ENCODE measurements at places on chromosomes 13 and 19. TPM values are rescaled to one million over a fixed set of nuclear protein-coding genes. Genes with fewer than 3 reads are reported as not detected.

ZNF66 gene
- total RNA-seq: 7.0 TPM

DHDH gene
- total RNA-seq: 4.9 TPM

SIGLEC12 gene
- 0.41 TPM for total RNA-seq

TSKS gene
- total RNA-seq: not detected

C13orf46 gene
- not detected for total RNA-seq

CBARP gene
- total RNA-seq: 0.68 TPM

CKM gene
- not detected for total RNA-seq

EMP3 gene
- 14.3 TPM for total RNA-seq

DNA sequence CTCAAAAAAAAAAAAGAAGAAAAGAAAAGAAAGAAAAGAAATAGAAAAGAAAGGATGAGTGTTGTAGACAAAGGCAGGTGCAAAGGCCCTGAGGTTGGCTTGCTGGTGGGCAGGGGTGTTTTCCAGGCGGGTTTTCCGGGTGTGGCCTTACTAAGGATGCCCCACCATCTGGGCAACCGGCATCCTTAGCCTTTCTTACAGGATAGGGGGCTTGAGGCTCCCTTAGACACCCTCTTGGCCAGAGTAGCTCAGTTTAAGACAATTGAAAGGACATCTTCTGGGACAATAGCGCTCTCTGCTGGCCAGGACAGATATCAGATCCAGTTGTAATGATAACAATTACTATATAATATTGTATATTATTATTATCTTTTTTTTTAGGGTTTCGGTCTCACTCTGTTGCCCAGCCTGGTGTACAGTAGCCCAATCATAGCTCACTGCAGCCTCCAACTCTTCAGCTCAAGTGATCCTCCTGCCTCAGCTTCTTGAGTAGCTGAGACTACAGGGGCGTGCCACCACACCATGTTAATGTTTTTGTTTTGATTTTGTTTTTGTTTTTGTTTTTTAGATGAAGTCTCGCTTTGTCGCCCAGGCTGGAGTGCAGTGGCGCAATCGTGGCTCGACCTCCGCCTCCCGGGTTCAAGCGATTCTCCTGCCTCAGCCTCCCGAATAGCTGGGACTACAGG, 1.4 kb upstream of the QTRT1 start:
- H3K4me1 ChIP-seq: peaks cover 28% of the 10 kb centered on the region
- no peaks in the 10 kb centered on the region for H3K36me3 ChIP-seq
- no peak overlapping the region for H3K4me3 ChIP-seq
- no peak overlapping the region for H3K27ac ChIP-seq
- no peaks in the 10 kb centered on the region for H3K27me3 ChIP-seq
- DNase-seq: peak; percentile 70

GRCh38 chr19:38583219-38583984, 34.4 kb downstream of the MAP4K1 start:
- peak; percentile 24 for DNase-seq
- H3K27me3 ChIP-seq: no peaks in the 10 kb centered on the region
- H3K4me1 ChIP-seq: no peaks in the 10 kb centered on the region
- no peak overlapping the region for H3K4me3 ChIP-seq
- H3K36me3 ChIP-seq: no peaks in the 10 kb centered on the region
- no peak overlapping the region for H3K27ac ChIP-seq

DNA sequence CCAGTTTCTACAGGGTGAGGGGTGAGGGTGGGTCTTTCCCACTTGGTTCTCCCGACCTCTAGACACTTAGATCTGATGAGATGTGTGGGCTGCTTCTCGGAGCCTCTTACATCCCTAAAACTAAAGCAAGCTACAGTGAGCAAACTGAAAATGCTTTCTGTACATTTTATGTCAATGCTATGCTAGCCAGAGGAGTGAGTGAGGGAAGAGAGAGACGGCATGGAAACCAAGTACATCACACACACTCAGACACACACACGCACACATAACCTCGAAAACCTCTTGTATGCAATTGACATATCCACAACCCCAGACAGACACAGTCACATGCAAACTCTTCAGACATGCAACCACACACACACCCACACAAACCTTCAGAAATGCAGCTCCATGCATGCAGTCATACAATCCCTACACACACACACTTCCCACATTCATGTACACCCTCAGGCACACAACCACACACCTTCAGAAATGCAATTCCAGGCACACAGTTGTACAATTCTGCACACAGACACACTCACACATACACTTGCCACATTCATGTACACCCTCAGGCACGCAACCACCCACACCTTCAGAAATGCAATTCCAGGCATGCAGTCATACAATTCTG, 1.4 kb downstream of the SLC1A6 start:
- no peaks in the 10 kb centered on the region for H3K36me3 ChIP-seq
- DNase-seq: no peak
- H3K4me1 ChIP-seq: no peaks in the 10 kb centered on the region
- no peak overlapping the region for H3K4me3 ChIP-seq
- peaks cover 70% of the 10 kb centered on the region for H3K27me3 ChIP-seq

DNA sequence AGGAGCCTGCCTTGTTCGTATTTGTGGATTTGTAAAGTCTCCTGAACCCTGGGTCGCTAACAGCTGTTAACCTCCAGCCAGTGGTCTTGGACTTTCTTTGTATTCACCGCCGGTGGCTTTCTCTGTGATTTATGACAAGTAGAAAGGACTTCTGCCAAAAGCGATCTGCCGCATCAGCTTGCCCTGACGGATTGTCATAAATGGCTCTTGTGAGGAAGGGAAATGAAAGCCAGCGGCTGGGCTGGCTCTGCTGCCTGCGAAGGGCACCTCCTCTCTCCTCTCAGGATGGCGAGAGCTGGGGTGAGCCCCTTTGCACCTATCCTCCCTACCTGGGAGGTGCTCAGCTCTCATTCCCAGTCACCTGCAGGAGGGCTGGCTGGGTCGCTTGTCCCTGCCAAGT, 25.6 kb downstream of the DHRS12 start:
- DNase-seq: no peak
- peaks cover 5% of the 10 kb centered on the region for H3K4me1 ChIP-seq
- no peaks in the 10 kb centered on the region for H3K36me3 ChIP-seq

GRCh38 chr13:106145997-106146864, 389.2 kb downstream of the EFNB2 start:
- H3K27ac ChIP-seq: peak overlapping the region; percentile 74
- no peaks in the 10 kb centered on the region for H3K36me3 ChIP-seq
- H3K4me3 ChIP-seq: no peak overlapping the region
- H3K4me1 ChIP-seq: no peaks in the 10 kb centered on the region
- no peaks in the 10 kb centered on the region for H3K27me3 ChIP-seq

DNA sequence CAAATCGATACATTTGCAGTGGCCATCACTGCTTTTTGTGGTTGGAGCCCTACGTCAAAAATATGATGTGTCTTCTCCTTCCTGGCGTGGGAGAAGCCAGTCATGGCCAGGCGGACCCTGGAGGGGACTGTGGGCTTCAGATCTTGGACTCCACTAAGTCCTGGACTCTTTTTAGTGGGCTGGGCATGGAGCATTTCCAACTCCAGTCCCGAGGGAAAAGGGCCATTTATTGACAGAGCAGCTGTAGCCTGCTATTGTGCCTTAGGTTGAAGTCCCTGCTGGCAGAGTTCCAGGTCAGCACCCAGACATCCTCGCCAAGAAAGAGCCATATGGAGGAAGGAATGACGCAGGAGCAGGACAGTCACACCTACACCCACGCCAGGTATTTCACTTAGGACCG, 179.2 kb upstream of the ZNF507 start:
- H3K4me3 ChIP-seq: no peak overlapping the region
- H3K27me3 ChIP-seq: no peaks in the 10 kb centered on the region
- H3K27ac ChIP-seq: no peak overlapping the region
- no peaks in the 10 kb centered on the region for H3K36me3 ChIP-seq
- H3K4me1 ChIP-seq: no peaks in the 10 kb centered on the region
- DNase-seq: no peak

- H3K27ac ChIP-seq: no peak overlapping the region
- H3K27me3 ChIP-seq: no peaks in the 10 kb centered on the region
- no peaks in the 10 kb centered on the region for H3K4me1 ChIP-seq
- H3K4me3 ChIP-seq: no peak overlapping the region
Observed at GRCh38 chr13:35092251-35092650, 150.2 kb downstream of the NBEA start.

- no peak overlapping the region for H3K27ac ChIP-seq
- H3K4me1 ChIP-seq: no peaks in the 10 kb centered on the region
- H3K4me3 ChIP-seq: no peak overlapping the region
- no peak for DNase-seq
- no peaks in the 10 kb centered on the region for H3K27me3 ChIP-seq
Observed at GRCh38 chr19:56966697-56967299, 126.3 kb upstream of the PEG3 start.

- peaks cover 3% of the 10 kb centered on the region for H3K4me1 ChIP-seq
- peaks cover 38% of the 10 kb centered on the region for H3K27me3 ChIP-seq
- DNase-seq: peak; percentile 92
- H3K27ac ChIP-seq: peak overlapping the region; percentile 90
- no peaks in the 10 kb centered on the region for H3K36me3 ChIP-seq
Observed at GRCh38 chr19:45643024-45643926, 4.1 kb upstream of the EML2 start.

- peak overlapping the region; percentile 83 for H3K27ac ChIP-seq
- H3K4me1 ChIP-seq: peaks cover 16% of the 10 kb centered on the region
- no peak for DNase-seq
- H3K36me3 ChIP-seq: no peaks in the 10 kb centered on the region
- no peaks in the 10 kb centered on the region for H3K27me3 ChIP-seq
Observed at GRCh38 chr13:110237875-110238817, 68.8 kb downstream of the COL4A1 start.

GRCh38 chr19:8648240-8648639, 17.8 kb downstream of the NFILZ start:
- H3K4me1 ChIP-seq: no peaks in the 10 kb centered on the region
- no peak for DNase-seq
- H3K4me3 ChIP-seq: no peak overlapping the region
- H3K27me3 ChIP-seq: peaks cover 7% of the 10 kb centered on the region
- H3K36me3 ChIP-seq: no peaks in the 10 kb centered on the region

DNA sequence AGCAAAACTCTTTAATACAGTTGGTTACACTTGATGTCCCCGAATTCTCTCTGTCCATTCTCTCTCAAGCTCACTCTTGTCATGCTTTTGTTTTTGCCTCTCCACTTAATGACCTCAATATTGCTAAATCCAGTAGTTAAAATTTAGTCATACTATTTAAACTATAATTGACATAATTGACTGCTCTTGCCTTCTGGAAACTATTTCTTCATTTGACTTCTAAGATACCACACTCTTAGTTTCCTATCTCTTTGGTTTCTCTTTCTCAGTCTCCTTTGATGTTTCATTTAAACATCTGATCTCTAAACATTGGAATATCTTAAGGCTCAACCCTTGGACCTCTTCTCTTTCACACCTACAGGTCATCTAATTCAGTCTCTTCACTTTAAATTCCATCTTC, 211.3 kb downstream of the COG6 start:
- H3K36me3 ChIP-seq: no peaks in the 10 kb centered on the region
- H3K27ac ChIP-seq: no peak overlapping the region
- no peaks in the 10 kb centered on the region for H3K4me1 ChIP-seq
- no peaks in the 10 kb centered on the region for H3K27me3 ChIP-seq
- no peak overlapping the region for H3K4me3 ChIP-seq

GRCh38 chr19:9673912-9674662, 813 bp downstream of the ZNF562 start:
- no peak for DNase-seq
- H3K27me3 ChIP-seq: no peaks in the 10 kb centered on the region
- no peaks in the 10 kb centered on the region for H3K4me1 ChIP-seq
- no peaks in the 10 kb centered on the region for H3K36me3 ChIP-seq
- peak overlapping the region; percentile 69 for H3K4me3 ChIP-seq

GRCh38 chr19:53552001-53552721, 14.2 kb downstream of the ZNF331 start:
- H3K27ac ChIP-seq: no peak overlapping the region
- no peaks in the 10 kb centered on the region for H3K27me3 ChIP-seq
- no peak overlapping the region for H3K4me3 ChIP-seq
- no peaks in the 10 kb centered on the region for H3K4me1 ChIP-seq
- no peaks in the 10 kb centered on the region for H3K36me3 ChIP-seq
- no peak for DNase-seq

- no peak for DNase-seq
- no peaks in the 10 kb centered on the region for H3K27me3 ChIP-seq
- H3K4me1 ChIP-seq: no peaks in the 10 kb centered on the region
- H3K4me3 ChIP-seq: no peak overlapping the region
Observed at GRCh38 chr13:48158290-48158689, 63.4 kb upstream of the MED4 start.

- peak overlapping the region; percentile 57 for H3K4me3 ChIP-seq
- peaks cover 3% of the 10 kb centered on the region for H3K36me3 ChIP-seq
- H3K27me3 ChIP-seq: no peaks in the 10 kb centered on the region
- H3K27ac ChIP-seq: peak overlapping the region; percentile 94
Observed at GRCh38 chr19:41263042-41263849, 926 bp upstream of the HNRNPUL1 start.

GRCh38 chr13:79096099-79096498, 310.0 kb downstream of the RBM26 start:
- H3K27me3 ChIP-seq: no peaks in the 10 kb centered on the region
- no peak for DNase-seq
- H3K4me3 ChIP-seq: no peak overlapping the region
- no peak overlapping the region for H3K27ac ChIP-seq

DNA sequence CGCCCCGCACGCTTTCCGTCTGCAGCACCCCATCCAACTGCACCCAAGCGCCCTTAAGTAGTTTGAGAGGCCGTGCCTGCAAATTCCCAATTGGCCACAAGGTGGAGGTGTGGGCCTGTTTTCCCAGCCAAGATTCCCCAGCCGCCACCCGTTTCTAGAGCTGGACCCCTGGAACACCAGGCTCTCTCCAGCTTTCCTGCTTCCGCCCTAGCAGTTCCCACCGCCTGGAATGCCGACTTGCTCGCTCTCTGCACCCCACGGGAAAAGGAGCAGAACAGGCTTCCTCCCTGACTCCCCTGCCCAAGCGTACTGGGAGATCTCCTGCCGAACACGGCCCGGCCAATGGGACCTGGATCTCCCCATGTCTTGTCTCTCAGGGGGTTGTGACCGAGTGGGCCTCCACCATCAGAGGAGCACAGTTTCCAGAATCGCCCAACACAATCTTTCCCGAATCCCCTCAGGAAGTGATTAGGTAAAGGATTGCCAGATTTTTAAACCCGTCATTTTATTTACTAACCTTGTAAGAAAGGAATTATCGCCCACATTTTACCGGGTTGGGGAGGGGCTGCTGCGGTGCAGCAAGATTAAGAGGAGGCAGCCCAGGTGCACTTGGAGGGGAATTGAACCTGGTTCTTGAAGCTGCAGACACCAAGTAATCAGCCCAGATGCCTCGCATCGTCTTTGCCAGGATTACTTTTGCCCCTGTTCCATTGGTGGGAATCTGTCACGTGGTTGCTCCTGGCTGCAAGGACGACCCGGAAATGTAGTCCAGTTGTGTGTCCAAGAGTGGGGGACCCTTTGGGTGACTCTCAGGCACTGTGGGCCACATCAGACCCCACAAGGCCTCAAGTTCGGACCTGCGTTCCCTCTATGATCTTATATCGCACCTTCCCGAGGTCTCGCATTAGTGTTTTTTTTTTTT, 3.5 kb upstream of the NAPSA start:
- no peaks in the 10 kb centered on the region for H3K27me3 ChIP-seq
- H3K4me1 ChIP-seq: peaks cover 4% of the 10 kb centered on the region
- peak overlapping the region; percentile 87 for H3K27ac ChIP-seq
- no peaks in the 10 kb centered on the region for H3K36me3 ChIP-seq
- peak; percentile 88 for DNase-seq

GRCh38 chr13:40508127-40508526, 158.3 kb downstream of the FOXO1 start:
- H3K36me3 ChIP-seq: no peaks in the 10 kb centered on the region
- H3K27me3 ChIP-seq: no peaks in the 10 kb centered on the region
- H3K4me3 ChIP-seq: no peak overlapping the region
- no peak for DNase-seq
- H3K4me1 ChIP-seq: no peaks in the 10 kb centered on the region
- H3K27ac ChIP-seq: peak overlapping the region; percentile 15

Measured in transverse colon (tissue), 4 donors.